ENCODE measurements at places on chromosomes 4 and X.

DNA sequence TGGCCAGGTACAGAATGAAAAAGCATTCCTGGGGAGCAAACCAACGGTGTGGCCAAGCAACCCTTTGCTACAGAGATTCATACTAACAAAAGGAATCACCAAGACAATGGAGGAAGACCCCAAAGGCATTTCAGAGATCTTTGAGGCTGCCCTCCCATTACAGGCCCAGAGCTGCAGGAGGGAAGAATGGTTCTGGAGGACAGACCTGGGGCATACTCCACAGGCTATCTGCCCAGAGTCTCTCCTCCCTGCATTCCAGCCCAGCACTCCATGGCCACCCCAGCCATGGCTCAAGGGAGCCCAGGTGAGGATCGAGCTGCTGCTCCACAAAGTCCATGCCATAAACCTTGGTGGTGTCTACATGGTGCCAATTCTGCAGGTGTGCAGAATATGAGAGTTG lies 81.9 kb downstream of the ATP11C start:
- DNase-seq = no peak

DNA sequence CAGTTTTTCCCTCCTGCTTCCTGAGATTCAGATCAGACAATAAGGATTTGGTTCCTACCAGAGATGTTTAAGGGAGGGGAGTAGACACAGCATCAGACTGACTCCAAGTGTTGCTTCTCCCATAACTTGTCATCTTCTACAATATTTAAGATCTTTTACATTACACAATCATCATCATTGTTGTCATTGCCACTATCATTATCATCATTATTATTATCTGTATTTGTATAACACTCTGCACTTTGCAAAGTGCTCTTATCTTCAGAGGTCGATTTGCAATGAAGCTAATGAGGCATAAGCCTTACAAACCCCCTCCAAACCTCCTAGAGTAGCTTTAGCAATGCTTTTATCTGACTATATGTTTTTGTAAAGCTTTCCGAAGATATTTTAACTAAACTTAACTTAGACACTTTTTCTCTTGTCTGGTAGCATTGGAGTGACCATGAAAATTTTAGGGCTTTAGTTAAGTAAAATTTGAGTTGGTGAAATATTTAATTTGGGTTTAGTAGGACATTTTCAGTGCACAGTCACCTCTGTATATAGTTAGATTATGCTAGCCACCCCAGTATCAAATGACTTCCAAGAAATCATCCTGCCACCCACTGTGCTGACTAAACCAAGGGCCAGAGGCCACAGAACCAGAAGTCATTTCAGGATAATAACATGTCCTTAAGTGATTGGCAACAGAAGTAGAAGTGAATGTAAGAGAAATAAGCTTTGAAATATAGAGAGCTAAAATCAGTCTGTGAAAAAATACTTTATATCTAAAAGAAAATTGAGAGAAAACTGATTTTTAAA lies 124.2 kb upstream of the NRK start:
- DNase-seq = no peak

- no peak for DNase-seq
These were observed 29.6 kb downstream of the TRIM2 start for GRCh38 chr4:153233761-153234371.

GRCh38 chr4:53514509-53514908 lies 76.8 kb downstream of the LNX1 start:
- no peak for DNase-seq

GRCh38 chr4:73451404-73451803 lies 15.4 kb downstream of the AFP start:
- no peak for DNase-seq

DNA sequence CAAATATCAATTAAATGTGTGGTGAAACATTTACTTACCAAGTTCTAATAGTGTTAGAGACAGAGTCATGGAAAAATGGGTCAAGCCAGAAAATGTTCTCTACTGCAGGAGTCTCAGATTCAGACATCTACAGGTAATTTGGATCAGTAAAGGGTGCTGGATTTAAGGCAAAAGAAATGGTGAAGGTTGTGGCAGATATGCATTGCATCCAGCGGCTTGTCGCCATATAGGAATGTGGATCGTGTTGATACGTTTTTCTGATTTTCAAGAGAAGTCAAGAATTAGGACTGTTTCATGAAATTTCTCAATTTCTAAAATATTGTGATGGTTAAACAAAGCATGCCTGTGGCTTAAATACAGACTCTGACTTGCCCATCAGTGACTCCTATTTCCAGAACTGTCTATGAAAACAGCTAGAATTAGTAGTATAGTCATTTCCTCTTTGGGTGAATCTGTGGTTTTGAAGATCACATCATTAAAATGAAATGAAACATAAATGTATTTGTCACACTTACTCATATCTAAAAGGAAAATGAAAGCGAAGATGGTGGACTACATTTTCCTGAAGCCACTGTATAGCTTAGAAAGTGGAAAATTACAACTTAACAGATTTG lies 110.1 kb upstream of the VEGFC start:
- peak; percentile 70 for DNase-seq

DNA sequence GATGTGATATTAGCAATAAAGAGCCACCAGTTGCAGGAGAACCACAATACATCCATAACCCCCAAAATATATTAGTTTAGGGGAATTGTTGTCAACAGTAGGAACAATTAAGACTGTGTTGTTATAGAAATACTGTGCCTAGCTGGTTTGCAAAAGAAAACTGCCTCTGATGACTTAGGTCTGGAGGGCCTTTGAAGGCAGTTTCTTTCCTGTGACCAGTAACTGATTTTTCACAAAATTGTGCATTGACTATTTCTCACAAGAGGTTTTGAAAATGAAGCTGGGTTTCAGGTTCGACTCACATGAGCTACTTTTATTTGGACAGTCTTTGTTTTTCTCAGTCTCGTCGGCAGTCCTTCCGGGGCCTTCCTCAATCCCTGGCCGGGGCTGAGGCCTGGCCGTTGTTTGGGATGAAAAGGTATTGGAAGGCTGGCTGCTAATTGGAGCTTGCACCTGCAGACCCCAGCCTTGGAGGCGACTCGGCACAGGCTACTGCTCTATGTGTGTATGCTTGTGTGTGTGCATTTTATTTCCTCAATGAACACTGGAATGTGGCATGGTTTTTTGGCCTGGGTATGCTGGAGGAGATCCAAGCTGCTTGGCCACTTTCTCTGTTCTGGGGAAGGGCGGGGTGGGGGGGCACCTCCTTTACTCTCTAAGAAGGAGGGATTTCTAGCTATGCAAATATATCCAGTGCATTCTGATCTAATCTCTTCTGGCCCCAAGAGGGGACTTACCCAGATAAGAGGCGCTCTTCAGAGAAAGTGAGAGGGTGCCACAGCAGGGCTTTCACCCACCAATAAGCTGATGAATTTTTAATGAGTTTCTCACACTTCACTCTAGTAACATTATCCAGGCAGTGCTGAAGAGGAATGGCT lies 49.5 kb upstream of the LNX1 start:
- no peak for DNase-seq

DNA sequence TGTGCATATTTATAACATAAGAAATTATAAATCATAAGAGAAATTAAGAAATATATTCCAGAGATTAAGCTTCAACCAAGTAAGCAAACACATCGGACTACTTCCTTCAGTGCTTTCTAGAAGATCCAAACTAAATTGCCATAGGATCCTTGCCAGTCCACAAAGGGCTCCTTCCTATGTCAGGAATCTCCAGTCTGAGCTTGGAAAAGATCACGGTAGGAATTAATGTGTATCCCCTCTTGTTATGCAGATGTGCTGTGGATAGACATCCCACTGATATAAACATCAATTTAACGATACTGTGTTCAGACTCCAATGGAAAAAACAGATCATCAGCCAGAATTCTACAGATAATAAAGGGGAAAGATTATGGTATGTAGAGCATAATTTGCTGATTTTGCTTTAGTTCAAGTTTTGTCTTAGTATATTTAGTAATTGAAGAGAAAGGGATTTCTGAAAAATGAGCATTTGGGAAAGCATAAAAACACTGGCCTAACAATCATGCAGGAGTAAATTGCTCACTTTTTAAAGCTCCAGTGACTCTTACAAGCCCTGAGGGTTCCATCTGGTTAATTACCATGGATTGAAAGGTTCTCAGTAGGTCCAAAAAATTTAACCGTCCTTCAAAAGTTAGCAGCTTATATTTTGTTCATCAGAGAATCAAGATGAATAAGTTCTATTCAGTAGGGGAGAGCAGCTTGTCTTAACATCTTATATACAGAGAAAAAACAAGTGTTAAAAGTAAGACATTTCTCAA lies 65.9 kb downstream of the HHIP start:
- no peak for DNase-seq
